ENCODE measurements at places on chromosomes 13 and 19. TPM values are rescaled to one million over a fixed set of nuclear protein-coding genes. Genes with fewer than 3 reads are reported as not detected.

GRCh38 chr19:3612330-3612729 lies 5.7 kb upstream of the TBXA2R start:
- DNase-seq = no peak

DNA sequence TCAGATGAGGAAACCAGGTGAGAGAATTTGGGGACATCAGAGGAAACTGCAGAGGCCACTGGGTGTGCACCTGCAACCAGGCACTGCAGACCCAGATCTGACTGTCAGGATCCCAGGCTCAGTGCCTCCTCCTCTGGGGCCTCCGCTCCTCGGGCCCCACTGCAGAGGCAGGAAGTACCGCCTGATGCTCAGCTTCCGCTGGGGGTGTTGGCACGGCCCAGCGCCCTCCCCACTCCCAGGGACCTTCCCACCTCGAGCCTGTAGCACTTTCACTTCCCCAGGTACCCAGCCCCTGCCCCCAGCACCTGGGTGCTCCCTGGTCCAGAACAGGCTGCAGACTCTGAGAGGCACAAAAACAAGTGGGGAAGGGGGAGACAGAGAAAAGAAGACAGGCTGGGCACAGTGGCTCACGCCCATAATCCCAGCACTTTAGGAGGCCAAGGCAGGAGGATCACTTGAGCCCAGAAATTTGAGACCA lies 1.4 kb upstream of the CD37 start:
- DNase-seq = no peak

DNA sequence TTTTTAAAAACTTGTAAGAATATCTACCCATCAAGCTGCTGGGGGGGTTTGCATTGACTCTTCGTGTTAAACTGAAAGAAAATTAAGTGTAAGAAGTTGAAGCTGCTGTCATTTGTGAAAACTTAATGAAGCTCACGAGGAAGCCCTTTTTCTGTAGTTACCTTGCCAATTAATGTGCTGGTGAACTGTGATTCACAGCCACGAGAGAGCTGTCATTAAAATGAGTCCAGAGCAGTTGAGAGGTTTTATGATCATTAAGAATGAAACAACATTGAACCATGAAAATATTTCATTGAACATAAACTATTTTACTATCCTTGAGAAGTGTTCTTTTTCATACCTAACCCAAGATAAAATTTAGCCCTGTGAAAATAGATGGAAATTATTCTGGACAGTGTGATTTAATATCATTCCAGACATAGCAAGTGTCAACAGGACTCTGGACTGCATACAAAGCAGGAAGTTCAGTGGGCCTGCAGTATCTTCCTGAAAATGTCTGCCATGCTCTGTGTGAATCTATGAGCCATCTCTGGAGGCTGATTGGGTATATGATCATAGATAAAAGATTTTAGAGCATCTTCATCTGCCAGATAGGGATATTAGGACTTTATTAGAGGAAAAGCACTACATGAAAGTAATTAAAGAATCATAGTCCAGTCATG lies 53.8 kb downstream of the DPY19L3 start:
- DNase-seq = no peak

DNA sequence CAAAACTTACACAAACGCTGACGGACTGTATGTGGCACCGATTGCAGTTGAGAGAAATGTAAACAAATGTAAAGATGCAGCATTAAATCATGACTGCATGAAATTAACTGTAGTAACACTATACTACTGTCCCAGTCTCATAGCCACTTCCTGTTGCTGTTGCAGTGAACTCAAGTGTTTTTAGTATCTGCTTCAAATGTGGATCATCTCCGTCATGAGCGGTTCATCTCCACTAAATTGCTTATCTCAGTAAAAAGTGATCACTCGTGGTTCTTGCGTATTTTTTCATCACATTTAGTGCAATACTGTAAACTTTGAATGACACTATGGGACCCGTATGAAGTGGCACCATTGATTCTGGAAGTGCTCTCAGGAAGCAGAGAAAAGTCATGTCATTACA lies 60.3 kb upstream of the RNF113B start:
- DNase-seq = no peak

- no peak for DNase-seq
These were observed 266.0 kb downstream of the ITGBL1 start for GRCh38 chr13:101718496-101718895.

IZUMO4 gene
- total RNA-seq = 1.3 TPM
